ENCODE measurements at places on chromosomes 5 and 9.
A peak's percentile ranks its signal among the peaks of the same experiment; 100 is the strongest.

GRCh38 chr5:68845131-68845530 lies 248.7 kb upstream of the SLC30A5 start:
- no peak for DNase-seq

- DNase-seq: no peak
Measured at GRCh38 chr5:95401626-95402025, 10.5 kb downstream of the FAM81B start.

GRCh38 chr5:176712546-176713304 lies 65.4 kb downstream of the TSPAN17 start:
- DNase-seq: no peak

DNA sequence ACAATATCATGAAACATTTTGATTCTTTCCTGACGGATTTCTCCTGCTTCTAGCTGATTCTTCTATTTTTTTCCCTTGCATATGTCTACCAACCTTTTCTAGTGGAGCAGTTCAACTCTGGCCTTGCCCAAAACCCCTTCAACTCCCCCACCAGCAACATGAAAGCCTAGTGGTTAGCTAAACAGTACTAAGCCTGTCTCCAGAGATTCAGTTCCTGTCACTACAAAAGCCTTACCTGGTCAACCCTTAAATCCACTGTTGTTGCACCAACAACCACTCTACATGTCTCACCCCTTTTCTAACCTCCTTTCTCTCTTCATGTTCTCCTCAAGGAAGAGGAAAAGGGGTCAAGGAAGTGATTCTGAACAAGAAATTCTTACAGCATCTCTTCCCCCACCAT lies 74.8 kb upstream of the PIK3R1 start:
- DNase-seq: no peak

DNA sequence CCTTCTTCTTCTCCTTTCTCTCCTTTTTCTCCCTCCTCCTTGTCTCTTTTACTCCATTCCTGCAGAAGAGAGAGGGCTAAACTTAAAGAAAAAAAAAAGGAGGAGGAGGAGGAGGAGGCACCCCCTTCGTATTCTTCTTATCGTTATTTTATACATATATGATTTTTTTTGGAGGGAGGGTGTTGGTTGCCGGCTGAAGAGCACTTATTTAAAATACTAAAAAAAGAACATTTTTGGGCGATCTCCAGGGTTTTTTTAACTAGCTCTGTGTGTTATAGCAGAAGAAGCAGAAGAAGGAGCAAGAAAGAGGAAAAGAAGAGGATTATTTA lies 381 bp downstream of the NR2F1 start:
- DNase-seq: no peak

DNA sequence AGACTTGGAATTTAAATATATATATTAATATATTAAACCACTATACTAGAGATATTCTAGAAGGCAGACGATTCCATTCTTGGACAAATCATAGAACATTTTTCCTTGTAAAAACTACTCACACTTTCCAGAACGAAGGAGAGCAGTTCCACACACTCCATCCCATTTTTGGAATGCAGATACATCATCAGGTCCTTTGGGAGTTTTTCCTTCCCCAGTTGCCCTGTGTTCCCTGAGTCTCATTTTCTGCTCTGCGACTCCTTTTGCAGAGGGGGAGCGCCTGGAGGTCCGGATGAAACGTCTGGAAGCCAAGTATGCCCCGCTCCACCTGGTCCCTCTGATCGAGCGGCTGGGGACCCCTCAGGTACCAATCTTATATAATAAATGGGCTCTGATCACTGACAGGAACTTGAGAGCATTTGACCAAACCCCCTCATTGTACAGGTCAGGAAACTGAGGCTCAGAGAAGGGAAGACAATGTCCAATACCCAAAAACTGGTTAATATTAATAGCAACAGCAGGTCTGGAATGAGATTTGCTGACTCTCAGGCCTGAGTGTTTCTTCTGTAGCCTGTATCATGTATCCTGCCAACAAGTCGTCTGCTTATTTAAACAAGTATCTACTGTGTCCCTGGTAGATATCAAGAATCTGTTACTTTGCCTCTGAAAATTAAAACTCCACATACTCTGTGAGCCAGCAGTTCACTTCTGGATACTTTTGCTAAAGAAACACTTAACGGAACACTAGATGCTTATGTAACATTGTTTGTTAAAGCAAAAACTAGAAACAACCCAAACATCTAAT lies 76.8 kb upstream of the NIPAL4 start:
- no peak for DNase-seq

GRCh38 chr5:7827610-7828009 lies 23.3 kb downstream of the CFAP90 start:
- DNase-seq: no peak

GRCh38 chr5:115068239-115069086 lies 101.2 kb downstream of the TRIM36 start:
- DNase-seq: peak; percentile 17

Measured in CD14-positive monocyte (primary cell).